ENCODE measurements at places on chromosomes 12 and 14.

DNA sequence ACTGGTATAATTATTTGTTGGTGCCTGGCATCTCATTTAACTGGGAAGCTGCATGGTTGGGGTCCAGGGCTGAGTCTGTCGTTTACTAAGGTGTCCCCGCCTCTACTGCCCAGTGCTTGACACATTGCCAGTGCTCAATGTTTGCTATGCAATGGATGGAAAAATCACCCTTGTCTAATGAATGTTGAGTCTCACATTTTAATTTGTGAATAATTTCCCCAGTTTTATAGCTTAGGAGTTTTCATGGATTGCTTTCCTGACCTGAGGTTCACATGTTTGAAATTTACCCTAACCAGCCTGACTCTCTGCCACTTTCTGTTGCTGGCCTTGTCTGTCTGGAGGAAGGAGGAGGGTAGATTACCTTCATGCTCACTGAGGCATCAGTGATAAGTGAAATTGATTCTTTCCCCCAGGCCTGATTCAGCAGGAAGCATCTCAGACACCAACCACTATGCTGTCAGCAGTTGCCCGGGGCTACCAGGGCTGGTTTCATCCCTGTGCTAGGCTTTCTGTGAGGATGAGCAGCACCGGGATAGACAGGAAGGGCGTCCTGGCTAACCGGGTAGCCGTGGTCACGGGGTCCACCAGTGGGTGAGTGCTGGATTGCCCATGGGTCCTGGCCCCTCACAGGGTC, 2.4 kb downstream of the DHRS2 start:
- DNase-seq: no peak

DNA sequence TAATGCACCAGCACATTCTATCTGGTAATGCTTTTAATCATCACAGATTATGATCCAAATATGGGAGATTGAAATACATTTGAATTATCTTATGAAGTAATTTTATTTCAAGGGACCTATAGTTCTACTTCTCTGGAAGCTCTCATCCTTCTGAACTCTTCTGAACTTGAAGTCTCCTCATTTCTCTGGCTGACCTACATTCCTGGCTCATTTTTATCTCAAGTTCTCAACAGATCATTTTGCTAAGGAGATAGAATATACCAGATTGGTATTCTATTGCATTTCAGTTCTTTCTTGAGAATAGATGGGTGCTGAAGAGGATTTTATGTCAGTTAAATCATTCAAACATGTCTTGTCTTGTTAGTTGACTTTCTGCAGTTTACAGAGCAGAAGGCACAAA, 7.9 kb downstream of the HMGA2 start:
- DNase-seq: no peak

DNA sequence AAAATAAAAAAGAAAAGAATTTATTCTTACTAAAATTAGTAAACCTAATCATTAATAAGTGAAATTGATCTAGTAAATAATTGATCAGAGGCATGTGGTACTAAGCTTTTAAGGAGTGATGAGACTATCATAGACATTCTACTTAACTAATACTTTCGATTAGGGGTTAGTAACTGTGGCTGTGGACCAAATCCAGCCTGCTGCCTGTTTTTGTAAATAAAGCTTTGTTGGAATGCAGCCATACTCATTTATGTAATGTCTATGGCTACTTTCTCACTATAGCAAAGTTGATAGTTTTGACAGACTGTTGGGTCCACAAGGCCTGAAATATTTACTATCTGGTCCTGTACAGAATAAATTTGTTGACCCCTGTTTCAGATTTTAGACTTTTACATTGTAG, 63.2 kb downstream of the PLEKHA5 start:
- DNase-seq: no peak

GRCh38 chr12:68452078-68452715, 120.0 kb upstream of the MDM1 start:
- DNase-seq: no peak

DNA sequence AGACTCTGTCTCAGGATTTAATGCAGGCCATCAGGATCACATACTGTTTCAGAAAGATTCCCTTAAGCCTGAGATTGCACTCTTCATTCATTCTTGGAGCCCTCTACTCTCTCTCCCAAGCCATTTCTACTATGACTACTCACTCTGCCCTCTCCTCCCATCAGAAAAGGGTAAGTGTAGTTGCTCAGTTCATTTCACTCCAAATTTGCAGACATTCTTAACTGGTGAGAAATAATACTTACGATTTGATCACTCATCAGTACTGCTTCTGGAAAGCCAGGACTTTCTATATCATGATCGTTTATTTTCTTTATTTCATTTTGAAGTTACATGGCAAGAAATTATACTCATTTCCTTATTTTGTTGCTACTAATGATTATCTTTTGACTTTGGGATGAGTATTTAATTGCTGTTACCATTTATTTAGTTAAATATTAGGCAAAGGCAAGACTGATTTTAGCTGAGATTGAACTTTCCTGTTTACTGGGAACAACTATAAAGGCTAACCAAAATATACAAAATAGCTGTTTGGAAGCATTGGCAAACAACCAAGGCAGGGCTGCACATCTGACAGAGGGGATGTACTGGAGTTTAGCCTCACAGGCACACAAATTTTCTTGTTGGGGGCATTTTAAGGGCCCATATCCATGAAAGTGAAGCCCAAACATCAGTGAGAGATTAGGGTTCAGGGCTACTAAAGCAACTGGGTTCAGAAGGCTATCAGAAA, 4.1 kb upstream of the RERG start:
- no peak for DNase-seq

- peak; percentile 87 for DNase-seq
Measured at GRCh38 chr12:121795034-121795968, 1.8 kb upstream of the RHOF start.

GRCh38 chr12:95804291-95804690, 13.7 kb upstream of the NTN4 start:
- no peak for DNase-seq

DNA sequence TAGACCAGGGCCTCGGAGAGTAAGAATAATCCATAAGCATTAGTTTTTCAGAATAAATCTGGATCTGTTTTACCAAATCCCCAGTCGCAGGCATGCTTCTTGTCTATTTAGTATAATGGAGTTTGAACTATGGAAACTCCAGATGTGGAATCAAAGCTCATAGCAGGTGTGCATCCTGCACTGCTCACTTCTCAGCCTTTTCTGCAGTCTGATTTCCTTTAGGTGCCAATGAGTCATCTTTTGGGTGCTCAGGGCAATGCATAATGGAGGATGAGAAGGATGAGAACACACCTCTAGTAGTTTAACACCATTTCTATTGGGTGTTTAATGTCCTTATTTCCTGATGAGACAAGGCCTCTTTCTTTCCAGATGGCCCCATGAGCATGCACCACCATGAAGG, 961.2 kb downstream of the TMEM121 start:
- DNase-seq: no peak

- no peak for DNase-seq
Measured at GRCh38 chr12:7581625-7582024, 78.0 kb upstream of the CD163 start.

- no peak for DNase-seq
Measured at GRCh38 chr12:41189395-41190251, 1.5 kb downstream of the PDZRN4 start.

DNA sequence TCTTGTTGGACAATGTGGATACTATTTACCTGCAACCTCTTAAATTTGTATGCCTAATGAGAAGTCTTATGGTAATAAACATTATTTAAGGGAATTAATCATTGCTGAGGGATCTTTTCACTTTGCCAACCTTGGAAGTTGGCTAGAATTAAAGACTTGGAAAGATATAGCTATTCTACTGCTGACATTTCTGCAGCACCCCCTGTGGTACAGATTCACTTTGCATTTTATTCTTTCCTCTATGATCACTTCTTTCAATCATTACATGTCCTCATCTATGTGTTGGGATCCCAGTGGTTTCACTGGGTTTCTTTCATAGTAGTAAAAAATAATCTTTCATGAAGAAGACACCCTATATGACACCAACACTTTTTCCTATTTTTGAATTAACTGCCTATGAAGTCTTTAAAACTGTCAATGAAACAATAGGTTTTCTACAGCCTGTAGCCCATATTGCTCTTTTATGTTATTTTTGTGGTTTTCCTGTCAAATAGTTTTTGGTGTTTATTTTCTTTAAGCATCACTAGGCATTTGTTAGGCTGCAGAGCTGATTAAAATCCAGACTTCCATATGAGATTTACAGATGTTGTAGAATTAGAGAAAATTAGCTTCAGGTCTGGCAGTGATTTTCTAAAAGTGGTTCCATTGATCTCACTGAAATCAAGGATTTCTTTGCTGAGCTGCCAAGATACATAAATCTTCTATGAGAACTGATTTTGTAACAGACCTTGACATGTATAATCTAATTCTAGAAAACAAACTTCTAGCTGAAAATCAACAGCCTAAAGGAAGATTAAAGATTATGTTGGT, 256.1 kb downstream of the NAV3 start:
- peak; percentile 31 for DNase-seq

GRCh38 chr14:72023128-72024042, 91.2 kb downstream of the RGS6 start:
- no peak for DNase-seq

GRCh38 chr12:95742586-95742985, 48.0 kb downstream of the NTN4 start:
- no peak for DNase-seq

DNA sequence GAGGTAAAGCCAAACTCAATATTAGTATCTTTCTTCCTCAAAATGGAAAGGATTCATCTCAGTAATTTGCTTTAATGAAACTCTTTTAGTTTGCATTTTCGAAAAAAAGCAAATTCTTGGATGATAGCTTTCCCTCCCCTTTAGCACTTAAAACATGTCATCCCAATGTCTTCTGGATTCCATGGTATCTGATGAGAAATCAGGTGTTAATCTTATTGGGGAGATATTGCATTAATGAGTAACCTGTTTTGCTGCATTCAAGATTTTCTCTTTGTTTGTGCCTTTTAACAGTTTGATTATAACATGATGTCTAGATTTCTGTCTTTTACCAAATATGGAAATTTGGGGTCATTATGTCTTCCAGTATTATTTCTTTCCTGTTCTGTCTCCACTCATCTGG, 405.1 kb upstream of the FOXG1 start:
- DNase-seq: no peak

- no peak for DNase-seq
Measured at GRCh38 chr12:53070877-53071492, 8.2 kb downstream of the SPRYD3 start.

GRCh38 chr12:109711596-109712461, 1.8 kb upstream of the FAM222A start:
- DNase-seq: no peak

DNA sequence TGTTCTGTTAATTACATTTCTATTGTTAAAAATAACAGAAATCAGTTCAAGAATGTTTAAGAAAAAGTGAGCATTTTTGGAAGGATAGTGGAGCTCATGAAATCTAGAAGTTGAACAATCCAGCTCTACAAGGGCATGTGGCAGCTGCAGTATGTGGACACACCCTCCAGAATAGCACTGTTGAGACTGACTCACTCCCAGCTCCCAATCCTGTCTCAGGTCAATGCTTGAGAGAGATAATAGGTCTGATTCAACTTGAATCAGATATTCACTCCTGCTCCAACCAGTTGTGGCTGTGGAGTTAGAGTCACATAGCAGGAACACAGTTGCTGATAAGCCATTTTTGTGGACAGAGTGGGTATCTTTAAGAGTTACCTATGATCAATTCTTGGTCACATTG, 113.0 kb upstream of the NTF3 start:
- no peak for DNase-seq

DNA sequence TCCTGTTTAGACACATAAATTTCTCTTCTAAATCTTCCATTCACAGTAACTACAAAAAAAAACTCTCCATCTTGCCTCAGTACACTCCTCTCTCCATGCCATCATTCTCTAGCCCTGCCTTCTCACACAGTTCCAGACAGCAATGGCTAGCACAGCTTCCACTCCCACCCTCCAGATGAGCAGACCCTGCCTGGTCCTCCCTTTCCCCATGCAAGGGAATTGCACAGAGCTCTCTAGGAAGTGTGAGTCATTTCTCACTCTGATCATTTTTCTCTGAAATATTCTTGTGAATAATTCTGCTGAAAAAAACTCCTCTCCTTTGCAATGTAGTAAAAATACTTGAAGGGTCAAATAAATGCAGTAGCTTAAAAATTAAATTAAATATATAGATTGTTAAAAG, 170.6 kb downstream of the BMP4 start:
- DNase-seq: no peak

DNA sequence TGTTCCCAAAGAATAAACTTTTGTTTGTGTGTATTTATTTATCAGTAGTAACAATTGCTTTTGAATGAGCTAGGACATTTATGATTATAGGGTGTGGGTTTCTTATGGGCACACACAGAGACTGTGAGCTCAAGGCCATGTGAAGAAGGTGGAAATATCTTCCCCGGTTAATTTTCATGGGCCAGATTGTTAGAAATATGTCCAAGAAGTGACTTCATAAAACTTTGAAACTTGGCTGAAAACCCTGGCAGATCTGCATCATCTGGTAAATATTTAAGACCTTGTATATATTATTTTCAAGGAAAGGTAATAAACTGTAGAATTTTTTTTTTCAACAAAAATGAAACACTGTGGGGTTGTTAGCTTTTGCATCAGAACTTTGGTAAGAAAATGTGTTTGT, 53.5 kb upstream of the RNU6-8 start:
- no peak for DNase-seq

DNA sequence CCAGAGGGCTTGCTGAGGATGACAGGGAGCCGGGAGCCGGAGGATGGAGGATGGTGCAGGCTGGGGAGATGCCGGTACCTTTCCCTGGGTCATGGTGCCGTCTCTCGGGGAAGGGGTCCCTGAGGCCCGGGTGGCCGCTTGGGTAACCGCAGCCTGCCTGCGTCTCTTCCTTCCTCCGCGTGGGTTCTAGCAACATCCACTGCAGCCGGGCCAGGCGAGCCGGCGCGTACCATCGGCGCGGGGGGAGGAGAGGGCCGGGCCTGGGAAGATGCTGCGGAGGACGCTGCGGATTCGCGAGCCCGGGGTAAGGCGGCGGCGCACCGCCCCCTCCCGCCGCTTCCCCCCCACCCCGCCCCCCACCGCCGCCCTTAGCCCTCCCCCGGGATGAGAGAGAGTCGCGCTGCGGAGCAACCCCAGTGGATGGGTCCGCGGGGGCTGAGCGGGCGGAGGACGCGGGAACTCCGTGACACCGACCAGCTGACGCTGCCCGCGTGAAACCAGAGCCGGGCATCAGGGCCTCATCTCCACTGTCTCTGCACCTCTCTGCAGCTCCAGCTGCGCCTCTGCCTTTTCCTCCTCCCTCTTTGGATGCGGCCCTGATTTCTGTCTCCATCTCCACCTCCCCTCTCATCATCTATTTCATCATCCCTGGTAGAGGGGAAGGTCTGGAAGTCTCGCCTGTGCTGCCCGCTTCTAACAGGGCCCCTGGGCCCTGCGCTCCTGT, at the start of gene FAIM2:
FAIM2 (minus strand) TSS at position 201 of the 724 bp plus-strand sequence; CDS start at position 93, 108 bp downstream.
- DNase-seq: peak; percentile 90

Data from SK-N-DZ (cell line).